ENCODE measurements at places on chromosomes 12 and 14.

- DNase-seq: no peak
These were observed 185.7 kb downstream of the KICS2 start for GRCh38 chr12:64036414-64036813.

- no peak for DNase-seq
These were observed 18.3 kb downstream of the ARMH4 start for GRCh38 chr14:58133739-58134138.

GRCh38 chr14:103989964-103990363, 47.6 kb upstream of the RD3L start:
- no peak for DNase-seq

- no peak for DNase-seq
These were observed 38.8 kb downstream of the UBR7 start for GRCh38 chr14:93245764-93246420.

GRCh38 chr14:44700184-44700583, 193.1 kb upstream of the FSCB start:
- no peak for DNase-seq

GRCh38 chr12:116887897-116888296, 6.7 kb upstream of the HRK start:
- DNase-seq: no peak

DNA sequence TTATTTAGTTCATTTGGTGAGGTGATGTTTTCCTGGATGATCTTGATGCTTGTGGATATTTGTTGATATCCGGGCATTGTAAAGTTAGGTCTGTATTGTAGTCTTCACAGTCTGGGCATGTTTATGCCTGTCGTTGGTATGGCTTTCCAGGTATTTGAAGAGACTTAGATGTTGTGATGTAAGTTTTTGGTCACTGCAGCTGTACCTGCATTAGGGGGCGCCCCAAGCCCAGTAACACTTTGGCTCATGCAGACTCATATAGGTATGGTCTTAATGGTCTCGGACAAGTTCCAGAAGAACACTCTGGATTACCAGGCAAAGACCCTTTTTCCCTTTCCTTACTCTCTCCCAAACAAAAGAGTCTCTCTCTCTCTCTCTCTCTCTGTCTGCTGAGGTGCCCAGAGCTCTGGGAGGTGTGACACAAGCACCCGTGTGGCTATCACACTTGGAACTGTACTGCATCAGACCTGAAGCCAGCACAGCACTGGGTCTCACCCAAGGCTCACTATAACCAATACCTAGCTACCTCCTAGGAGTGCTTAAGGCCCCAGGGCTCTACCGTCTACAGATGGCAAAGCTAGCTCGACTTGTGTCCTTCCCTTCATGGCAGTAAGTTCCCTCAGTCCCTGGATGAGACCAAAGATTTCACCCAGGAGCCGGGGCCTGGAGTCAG, 425.8 kb upstream of the ATXN7L3B start:
- no peak for DNase-seq

DNA sequence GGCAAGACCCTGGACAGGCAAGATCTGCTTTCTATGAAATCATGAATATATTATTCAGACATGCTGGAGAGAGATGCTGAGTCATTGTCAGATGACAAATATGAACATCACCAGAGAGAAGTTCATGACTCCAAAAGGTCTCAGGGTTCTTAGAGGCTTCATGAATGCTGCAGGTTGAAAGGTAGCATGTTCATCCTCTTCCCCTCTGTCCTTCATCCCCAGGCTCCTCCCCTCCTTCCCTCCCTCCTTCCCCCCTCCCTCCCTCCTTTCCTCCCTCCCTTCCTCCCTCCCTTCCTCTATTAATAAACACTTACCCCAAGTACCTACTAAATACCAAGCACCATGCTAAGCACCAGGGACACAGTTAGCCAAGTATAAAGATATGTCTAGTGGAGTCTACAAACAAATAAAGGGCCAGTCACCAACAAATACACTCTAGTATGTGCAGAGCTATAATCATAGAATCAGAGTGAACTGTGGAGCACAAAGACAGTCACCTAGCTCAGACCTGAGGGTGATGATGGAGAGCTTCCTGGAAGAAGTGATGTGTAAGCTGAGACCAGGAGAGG, 46.2 kb downstream of the RPH3A start:
- DNase-seq: no peak

DNA sequence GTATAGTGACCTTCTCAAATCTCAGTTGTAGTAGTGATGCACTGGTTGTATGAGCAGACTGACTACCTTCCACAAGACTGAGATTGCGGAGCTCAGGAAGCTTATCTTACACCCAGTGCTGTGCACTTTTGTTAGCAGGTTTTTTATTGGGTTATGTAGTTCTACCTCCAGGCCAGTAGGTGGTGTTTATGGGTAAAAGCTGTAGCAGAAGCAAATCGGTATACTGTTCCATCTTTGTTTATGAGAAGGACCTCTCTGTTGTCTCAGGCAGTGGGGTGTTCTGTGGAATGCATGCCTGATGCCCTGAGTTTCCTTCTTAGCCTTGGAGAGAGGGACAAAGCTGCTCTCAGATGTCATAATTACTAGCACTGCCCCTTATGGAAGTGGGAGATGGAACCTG, 217.8 kb downstream of the LRFN5 start:
- DNase-seq: no peak

GRCh38 chr14:74427651-74428050, 1.6 kb upstream of the SYNDIG1L start:
- DNase-seq: no peak

GRCh38 chr14:100285021-100285912, 21.0 kb downstream of the SLC25A29 start:
- DNase-seq: peak; percentile 53

GRCh38 chr14:85566603-85567002, 36.7 kb downstream of the FLRT2 start:
- DNase-seq: no peak

- no peak for DNase-seq
These were observed 12.8 kb upstream of the FBRSL1 start for GRCh38 chr12:132477017-132477702.

- peak; percentile 53 for DNase-seq
These were observed 14.2 kb downstream of the VRTN start for GRCh38 chr14:74362361-74362915.

DNA sequence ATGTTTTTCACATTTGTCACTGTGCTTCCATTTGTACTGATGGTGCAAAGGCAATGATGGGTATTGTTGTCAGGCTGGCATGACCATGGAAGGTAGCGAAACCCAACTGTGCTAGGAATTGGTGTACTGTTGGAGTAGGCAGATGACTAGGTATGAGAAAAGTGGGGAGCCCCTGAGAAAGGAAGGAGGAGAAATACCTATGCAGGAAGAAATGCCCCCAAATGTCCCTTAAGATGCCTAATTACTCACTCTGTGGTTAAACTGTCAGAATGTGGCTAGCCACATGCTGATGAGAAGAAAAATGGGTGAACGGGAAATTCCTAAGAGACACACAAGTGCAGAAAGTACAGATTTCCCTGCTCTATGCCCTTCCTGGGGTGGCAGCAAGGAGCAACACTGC, 339.1 kb downstream of the TMEM132D start:
- no peak for DNase-seq

GRCh38 chr14:26200687-26201086, 397.1 kb downstream of the NOVA1 start:
- DNase-seq: no peak

- no peak for DNase-seq
These were observed 65.0 kb downstream of the HECTD1 start for GRCh38 chr14:31142455-31143087.

GRCh38 chr12:22530-23201, 43.9 kb upstream of the IQSEC3 start:
- no peak for DNase-seq

DNA sequence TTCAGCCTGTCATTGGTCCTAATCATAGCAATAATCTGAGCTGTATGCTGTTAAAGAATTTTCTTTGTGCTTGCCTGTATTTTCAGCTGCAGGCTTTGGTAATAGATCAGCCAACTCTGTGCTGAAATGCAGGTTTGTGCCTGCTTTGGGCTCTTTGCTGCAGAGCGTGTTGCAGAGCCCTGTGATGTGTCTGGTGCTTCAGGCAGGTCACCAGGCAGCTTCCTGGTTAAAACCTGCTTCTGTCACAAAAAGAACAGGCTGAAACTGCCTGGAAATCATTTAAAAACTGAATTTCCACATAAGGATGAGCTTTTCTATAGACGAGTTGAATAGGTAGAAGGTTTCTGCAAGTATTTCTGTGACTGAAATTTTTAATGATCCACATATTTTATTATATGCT, 3.1 kb downstream of the DIP2B start:
- no peak for DNase-seq

DNA sequence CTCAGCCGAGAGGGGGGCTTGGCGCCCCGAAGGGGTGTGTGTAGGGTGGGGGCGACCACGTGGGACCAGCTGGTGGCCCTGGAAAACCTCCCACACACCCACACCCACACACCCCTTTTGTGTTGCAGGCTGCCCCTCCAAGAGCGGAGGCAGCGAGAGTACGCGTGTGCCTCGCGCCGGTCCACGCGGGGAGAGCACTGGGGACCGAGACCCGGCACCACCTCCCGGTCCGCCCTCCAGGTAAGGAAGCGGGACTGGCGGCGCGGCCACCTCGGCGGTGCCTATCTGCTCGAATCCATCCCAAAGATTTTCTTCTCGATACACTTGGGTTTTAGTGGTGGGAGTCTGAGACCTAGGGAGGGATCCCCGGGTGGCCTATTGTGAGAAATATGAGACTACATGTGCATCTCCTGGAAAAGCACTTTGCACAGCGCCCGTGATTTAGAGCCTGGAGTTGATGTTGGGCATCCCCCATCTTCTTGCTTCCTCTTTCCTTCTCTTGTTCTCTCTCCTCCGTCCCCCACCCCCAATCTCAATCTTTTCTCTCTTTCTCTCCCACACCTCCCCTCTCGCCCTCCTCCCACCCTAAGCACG, 393 bp downstream of the SYT1 start:
- DNase-seq: no peak

GRCh38 chr14:95092723-95093122, 64.6 kb downstream of the DICER1 start:
- DNase-seq: no peak

DNA sequence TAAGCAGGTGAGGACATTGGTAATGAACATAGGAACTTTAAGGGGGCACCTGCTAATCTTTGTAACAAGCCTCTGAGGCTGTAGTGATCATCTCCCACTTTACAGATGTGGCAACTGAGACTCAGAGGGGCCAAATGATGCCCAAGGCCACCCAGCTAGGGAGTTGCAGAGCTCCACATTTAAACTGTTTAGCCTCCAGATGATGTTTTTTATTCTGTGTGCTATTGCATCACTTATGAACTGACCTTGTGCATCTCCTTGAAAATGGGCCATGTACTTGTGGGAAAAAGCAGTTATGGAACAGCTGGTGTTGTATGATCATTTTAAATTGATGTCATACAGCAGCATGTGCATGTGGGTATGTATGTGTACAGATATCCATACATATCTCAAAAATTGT, 41.4 kb downstream of the TPCN1 start:
- no peak for DNase-seq

- no peak for DNase-seq
These were observed 84.3 kb upstream of the NELL2 start for GRCh38 chr12:44960423-44960822.

Measured in stimulated activated CD8-positive, alpha-beta memory T cell treated with anti-CD3 and anti-CD28 coated beads, Interleukin-7, amount 100 ng/mL, for 24 hours (primary cell).